ENCODE measurements at places on chromosomes 12 and 14.

GRCh38 chr12:112463478-112463877 lies 44.7 kb downstream of the PTPN11 start:
- no peak for DNase-seq

DNA sequence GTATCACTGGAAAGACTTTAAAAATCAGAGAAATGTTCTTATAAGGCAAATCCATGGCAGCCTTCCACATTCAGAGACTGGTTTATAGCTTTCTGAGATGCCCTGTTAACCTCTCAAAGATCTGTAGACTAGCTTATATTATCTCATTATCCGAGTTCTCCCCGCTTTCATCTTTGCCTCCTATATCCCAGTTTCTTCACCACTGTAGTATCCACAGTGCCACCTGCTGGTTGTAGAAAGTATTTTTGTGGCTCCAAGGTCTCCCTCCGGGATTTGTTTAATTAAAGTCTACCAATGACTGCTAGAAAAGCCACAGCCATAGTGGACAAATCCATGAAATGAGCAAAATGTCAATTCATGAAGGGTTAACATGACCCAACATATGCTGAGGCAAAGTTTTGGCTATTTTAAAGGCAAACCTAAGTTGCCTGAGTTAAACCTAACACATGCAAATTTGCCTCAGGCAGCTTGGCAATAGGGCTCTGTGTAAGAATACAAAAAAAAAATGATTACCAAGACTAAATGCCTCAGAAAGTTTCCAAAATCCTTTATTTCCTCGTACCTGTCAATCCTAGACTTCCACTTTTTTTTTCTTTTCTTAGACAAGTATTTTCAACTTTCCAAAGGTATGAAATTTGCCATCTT lies 218.8 kb upstream of the BMP4 start:
- DNase-seq, result peak; percentile 46

DNA sequence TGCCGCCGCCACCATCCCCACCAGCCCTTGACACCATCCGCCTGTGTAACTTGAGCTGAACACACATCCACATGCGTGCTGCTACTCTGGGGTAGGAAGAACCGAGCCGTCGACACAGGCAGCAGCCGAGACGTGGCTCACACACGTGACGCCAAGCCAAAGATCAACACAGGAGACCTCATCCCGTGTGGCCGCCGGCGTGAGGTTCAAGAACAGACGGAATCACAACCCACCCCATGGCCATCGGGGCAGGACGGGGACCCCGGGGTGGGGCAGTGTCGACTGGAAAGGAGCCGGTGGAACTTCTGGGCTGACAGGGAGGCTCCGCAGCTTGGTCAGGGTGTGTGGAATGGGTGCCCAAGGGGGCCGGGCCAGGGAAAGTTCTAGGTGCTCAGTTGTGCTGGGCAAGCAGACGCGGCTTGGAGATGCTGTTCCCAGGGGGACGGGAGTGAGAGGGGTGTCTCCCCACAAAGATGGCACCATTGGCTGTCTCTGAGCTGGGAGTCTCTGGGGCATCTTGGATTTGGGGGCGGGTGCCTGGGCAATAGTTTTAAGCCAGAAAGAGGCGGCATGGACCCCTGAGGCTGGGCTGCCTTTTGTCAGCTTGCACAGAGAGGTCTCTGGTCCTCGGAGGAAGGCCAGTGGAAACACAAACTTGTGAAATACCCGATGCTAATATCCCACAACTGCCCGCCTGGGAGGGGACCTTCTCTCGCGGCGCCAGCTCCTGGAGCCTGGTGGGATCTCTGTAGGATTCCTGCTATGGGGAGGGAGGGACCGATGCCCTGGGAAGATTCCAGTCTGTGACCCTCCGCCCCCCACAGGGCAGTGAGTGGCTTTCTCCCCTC lies 41.8 kb downstream of the GALNT9 start:
- no peak for DNase-seq

DNA sequence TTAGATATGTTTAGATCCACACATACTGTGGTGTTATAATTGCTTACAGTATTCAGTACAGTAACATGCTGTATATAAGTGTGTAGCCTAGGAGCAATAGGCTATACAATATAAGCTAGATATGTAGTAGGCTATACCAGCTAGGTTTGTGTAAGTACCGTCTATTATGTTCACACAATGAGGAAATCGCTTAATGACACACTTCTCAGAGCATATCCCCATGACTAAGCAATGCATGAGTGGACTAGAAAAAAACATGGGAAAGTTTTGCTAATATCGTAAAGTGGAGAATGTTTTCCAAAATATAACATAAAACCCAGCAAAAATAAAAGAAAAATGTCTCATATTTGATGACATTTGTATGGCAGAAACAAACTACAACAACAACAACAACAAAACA lies 27.3 kb downstream of the AKAP3 start:
- no peak for DNase-seq

DNA sequence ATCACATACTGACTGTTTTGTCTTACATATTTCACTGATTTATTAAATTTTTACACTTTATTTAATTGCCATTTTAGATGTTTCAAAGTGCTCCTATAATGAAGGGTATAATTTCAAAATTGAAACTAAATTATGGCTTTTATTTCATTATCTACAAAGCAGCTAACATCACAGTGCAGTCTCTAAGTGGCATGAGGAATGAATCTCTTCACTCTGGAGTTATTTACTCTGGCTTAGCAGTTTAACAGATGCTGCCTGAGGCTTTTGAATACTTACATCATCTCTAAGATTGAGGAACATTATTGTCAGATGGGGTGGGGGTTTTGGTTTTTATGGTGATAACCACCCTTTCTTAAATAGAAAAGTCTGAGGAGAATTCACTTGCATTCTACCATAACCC lies 386.4 kb downstream of the TRHDE start:
- no peak for DNase-seq

GRCh38 chr12:12636641-12637040 lies 25.0 kb downstream of the CREBL2 start:
- no peak for DNase-seq

- no peak for DNase-seq
Measured at GRCh38 chr12:93624595-93625294, 52.3 kb downstream of the SOCS2 start.

DNA sequence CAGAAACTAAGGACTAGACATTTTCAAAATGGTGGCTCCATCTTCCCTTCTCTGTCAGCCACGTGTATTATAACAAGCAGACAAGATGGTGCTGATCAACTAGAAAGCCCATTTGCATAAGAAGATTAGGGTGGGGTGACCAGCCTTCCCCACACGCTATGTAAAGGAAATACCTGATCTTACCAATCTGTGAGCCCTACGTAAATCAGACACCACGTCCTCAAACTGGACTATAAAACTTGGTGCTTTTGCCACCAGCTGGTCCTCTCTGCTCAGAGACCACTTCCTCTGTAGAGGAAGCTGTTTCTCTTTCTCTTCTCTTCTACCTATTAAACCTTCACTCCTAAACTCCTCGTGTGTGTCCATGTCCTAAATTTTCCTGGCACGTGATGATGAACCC lies 101.1 kb upstream of the PLEKHG7 start:
- DNase-seq, result no peak

- DNase-seq, result no peak
Measured at GRCh38 chr14:104304451-104305351, 166.3 kb downstream of the KIF26A start.

- DNase-seq, result no peak
Measured at GRCh38 chr14:86639146-86639545, 1109.2 kb downstream of the FLRT2 start.

DNA sequence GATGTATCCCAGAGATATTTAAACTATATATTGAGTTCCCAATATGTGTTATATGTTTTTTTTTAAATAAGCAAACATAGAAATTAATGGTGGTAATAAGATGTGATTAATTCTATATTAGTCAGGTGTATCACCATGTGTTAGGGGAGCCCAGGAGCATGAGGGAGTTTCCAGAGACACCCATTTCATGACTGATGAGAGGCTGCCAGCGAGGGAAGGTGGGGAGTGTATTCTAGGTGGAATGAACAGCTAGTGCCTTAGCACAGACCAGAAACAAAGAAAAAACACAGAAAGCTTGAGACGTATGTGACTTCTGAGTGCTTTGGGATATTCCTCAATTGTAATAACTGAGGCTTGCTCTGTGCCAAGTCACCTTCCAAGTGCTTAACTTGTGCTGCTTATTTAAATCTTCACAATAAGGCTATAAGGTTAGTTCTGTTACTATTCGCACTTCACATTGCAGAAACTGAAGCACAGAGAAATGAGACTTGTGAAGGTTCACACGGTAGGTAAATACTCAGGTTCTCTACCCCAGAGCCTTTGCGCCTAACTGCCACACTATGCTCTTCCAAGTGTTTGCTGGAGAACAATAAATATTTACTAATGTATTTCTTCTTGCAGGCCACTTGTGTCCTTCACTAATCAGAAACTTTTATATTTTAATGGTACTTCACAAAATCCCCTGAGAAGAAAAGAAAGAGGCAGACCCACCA lies 17.9 kb upstream of the MGP start:
- DNase-seq, result no peak

DNA sequence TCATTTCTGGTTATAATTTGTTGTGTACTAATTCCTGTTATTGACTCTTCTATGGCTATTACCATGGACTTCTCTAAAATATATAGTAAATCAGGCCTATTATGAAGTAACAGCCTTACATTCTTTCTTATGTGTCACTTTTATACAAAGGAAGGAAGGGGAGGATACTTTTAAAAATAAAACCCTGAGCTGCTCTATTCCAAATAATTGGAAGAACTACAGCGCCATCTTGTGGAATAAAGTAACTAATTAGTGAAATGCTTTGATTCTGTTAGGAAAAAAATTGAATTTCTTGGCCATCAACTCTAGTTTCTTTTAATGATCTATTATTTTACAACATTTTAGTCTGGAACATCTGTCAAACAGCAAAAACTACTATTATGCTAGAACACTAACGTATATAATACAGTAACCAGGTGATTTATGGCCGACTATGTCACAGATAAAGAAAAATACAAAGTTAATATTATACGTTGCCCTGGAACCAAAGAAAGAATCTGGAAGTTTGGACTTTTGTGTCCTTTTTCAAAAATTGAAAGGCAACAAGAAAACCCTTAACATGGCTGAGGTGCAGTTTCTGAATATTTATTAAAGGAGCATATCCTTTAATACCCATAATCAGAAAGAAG lies 55.0 kb upstream of the NELL2 start:
- DNase-seq, result no peak

DNA sequence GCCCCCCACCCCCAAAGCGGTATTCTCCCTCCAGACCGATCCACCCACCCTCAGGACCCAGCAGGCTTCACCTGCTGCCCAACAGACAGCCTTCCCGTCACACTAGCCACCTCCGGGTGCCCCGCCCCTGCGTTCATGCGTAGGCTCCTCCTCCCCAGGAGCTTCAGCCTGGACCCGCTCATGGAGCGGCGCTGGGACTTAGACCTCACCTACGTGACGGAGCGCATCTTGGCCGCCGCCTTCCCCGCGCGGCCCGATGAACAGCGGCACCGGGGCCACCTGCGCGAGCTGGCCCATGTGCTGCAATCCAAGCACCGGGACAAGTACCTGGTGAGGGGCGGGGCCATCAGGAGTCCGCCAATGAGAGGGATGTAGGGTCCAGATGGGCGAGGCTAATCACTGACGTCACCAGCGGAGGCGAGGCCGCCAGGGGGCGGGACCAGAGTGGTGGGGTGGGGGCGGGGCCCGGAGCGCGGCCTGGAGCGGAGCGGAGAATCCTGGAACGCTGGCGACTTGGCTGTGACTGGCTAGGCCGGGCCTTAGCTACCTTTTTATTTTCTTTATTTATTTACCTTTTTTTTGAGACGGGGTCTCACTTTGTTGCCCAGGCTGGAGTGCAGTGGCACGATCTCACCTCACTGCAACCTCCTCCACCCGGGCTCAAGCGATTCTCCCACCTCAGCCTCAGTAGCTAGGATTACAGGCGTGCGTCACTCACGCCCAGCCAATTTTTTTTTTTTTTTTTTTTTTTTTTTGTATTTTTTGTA lies 4.4 kb downstream of the TNS2 start:
- DNase-seq, result peak; percentile 92

DNA sequence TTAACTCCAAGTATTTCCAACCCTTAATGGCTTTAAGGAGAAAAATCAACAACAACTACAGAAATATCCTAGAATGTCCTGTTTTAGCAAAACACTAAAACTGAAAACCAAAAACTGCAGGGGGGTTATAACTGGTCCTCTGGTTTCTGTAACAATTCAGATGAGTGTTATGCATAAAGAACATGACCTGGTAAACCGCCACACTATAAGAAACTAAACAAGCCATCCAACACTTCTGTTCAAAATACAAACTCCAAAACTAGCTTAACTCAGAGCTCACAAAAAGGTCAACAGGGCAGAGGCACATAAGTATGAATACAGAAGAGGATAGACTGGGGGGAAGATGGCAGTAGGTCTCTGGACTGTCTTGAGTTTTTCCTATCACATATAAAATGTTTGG lies 38.0 kb downstream of the HECTD4 start:
- DNase-seq, result no peak

DNA sequence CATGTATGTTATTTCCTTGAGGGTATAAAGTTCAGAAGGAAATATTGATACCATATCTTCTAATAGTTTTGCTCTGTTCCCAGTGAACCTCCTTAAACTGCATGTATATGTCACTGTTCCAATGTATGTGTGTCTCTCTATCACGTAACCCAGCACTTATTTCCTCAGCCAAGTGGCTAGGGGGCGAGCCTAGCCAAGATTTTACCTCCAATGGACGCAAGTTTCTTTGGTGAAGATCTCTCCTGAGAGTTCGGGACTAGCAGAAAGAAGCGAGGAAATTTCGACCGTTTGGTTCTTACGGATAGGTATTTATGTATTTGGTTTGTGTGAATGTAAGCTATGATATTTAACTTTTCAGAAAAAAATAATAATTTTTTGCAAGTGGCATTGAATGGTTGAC lies 2.5 kb downstream of the SFSWAP start:
- no peak for DNase-seq

Data from stimulated activated naive CD8-positive, alpha-beta T cell treated with anti-CD3 and anti-CD28 coated beads, Interleukin-15, amount 100 ng/mL, for 72 hours (primary cell).